ENCODE measurements at places on chromosomes 12 and 14.

GRCh38 chr12:6337958-6338433 is 3.9 kb downstream of the TNFRSF1A start:
- DNase-seq: no peak

DNA sequence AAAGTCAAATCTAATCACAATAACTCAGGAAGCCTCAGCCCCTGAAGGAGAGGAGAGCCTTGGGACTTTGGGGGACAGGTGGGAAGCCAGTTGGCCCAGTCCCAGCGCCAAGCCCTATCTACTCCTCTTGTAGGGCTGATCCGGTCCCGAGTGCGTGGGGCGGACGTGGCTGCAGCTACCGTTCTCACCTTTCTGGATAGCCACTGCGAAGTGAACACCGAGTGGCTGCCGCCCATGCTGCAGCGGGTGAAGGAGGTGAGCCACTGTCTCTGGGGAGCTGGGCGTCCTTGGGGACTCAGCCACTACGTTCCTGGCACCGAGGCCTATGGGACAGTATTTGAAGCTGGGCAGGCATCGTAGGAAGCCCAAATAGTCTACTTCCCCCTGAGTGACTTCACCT is 68.4 kb downstream of the GALNT16 start:
- DNase-seq: no peak

- no peak for DNase-seq
These were observed 164.6 kb upstream of the SLC16A7 start for GRCh38 chr12:59431266-59431665.

GRCh38 chr12:110262442-110263388 is 18.3 kb upstream of the ATP2A2 start:
- no peak for DNase-seq

DNA sequence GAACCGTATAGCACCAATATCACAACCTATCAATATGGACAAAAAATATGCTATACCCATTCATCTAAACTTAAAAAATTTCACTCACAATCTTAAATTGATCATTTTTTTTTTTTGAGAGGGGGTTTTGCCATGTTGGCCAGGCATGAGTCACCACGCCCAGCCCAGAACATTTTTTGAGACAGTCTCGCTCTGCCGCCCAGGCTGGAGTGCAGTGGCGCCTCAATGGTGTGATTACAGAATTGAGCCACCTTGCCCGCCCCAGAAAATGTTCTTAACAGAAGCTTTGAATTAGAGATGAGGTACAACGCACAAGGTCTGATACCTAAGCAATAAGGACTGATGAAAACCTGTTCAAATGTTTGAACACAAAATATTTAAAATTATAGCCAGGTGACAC is 15.8 kb upstream of the ATP5F1B start:
- DNase-seq: no peak

DNA sequence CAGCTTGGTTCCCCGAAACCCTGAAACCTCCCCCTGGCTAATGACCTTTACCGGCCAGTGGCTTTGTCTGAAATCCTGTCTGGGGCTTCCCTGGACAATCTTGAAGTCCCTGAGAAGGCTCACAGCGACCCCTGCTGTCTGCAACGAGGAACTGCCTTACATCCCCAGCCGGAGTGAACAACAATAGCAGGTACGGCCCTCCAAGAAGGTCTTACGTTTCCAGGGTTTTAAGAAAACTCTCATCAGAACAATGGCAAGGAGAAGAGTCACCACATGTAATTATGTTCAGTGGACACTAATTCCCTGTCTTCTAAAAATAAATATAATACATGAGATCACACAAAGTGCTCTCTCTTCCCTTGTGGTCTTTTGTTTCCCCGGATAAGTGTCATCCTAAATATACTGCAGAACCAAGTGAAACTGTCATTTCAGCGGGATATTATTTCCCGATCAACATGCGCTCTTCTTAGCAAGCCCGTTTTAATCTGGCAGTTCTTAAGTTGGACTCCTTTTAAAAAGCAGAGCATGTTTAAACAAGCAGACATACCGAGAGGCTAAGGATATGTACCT is 53.3 kb downstream of the RBM19 start:
- DNase-seq: peak; percentile 74

DNA sequence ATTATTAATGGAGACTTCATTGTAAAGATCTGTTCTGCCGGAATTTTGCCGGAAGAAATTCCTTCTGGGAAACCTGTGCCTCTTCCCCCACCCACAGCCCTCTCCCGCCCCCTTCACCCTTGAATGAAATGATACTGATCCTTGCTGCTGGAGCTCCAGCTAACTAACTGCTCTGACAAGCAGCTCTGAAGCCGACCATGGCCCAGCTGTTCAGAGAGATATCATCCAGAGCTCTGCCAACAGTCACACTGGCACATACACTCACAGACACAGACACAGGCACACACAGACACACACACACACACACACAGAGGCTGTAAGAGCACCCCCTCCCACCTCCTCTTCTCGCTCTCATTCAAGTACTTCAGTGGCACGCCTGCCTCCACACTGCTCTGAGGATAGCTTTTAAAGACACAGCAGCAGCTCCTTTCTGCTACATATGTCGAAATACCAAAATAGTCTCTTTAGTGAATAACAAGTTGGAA is 88.6 kb downstream of the R3HDM2 start:
- no peak for DNase-seq

- no peak for DNase-seq
These were observed 66.4 kb upstream of the MAP1LC3B2 start for GRCh38 chr12:116492703-116493324.

- no peak for DNase-seq
These were observed 62.5 kb upstream of the METAP2 start for GRCh38 chr12:95411466-95411865.

DNA sequence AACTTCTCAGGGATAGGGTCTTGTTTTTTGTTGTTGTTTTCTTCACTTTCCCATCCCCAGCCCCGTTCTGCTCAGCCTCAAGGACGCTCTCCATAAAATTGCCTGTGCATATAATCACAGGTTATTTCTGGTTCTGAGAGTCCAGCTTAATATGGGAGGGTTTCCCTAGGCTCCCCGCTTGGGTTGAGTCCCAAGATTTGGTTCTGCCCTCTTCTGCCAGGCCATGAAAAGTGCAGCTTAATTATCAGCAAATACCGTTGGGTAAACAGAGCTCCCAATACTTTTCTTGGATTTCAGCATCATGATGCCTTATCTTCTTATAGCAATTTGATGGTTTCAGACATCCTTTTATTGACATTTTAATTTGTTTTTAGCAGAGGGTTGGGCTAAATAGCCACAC is 75.6 kb downstream of the GRIN2B start:
- no peak for DNase-seq

DNA sequence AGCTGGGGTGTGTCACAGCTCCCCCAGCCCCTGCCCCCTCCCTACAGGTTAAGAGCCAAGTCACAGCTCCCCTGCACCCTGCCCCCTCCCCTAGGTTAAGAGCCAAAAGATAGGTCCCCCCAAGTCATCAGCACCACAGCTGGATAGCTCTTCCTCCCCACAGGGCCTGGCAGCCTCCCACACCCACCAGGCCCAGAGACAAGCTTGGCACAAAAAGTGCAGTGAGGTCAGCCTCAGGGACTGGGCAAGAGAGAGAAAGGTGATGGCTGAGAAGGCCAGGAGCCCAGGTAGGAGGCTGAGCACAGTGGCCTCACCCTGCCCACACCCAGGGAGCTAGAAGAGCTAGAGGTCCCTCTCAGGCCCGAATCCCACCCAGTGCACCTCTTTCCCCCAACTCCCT is 8.7 kb downstream of the ITGA7 start:
- no peak for DNase-seq

DNA sequence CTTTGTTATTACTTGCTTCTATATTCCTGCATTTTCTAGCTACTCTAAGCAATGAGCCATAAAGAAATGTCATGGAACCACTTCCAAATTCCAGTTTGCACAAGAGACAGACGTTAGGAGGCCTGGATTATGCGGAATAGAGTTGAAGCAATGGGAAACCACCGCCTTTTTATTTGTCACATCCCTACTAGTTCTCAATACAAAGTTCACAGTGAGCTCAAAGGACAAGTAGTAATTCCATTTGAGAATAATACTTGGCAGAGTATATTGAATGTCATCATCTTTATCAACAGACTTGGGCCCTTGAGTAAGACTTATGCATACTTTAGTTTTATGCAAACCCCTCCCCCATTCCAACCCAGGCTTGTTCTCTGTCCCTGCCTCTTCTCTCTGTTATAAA is 3.7 kb upstream of the SLC15A5 start:
- no peak for DNase-seq

DNA sequence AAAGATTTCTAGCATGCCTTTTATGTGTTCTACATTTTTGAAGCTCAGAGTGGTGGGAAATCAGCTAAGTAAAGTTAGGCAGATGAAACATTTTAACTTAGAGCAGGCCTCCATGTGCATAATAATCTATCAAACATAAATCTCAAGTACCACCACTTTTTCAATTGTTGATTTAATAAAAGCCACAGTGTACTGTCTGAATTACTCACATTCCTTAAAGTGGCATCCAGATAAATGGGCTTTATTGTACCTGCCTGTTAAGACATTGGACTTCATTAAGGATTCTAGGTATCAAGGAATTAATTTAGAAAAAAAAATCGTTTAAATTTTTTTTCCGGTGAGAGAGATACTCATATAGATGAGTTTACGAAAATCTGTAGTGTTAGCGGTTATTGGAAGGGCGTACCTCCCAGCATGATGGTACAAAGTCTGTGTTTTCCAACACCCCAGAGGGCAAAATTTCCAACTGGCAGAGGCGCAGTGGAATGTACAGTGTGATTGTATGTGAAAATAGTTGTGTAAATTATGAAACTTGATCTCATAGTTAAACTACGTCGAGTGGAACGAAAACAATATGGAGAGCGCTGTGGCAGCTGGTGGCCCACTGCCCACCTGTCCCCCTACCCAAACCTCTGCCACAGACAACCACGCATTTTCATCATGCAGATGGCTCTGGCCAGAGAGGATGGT is 25.0 kb downstream of the ELK3 start:
- DNase-seq: no peak

- DNase-seq: no peak
These were observed 55.9 kb downstream of the MOK start for GRCh38 chr14:102249041-102249440.

- DNase-seq: no peak
These were observed 33.6 kb downstream of the HCAR2 start for GRCh38 chr12:122669397-122670070.

DNA sequence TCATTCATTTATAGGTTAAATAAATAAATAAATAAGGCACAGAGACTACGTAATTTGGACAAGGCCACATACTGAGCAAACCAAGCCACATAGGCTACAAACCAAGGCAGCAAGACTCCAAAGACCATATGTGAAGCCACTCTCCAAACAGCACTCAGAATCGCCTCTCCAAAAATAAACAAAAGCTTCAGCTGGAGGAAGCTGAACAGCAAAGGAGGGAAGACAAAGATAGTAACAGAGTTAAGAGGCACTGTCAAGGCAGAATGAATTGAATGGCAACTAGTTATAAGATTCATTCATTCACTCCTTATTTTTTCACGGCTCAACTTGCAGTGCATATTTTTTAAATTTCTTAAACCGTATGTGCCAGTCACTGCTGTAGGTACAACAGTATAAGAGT is 200.5 kb upstream of the GRIP1 start:
- no peak for DNase-seq

DNA sequence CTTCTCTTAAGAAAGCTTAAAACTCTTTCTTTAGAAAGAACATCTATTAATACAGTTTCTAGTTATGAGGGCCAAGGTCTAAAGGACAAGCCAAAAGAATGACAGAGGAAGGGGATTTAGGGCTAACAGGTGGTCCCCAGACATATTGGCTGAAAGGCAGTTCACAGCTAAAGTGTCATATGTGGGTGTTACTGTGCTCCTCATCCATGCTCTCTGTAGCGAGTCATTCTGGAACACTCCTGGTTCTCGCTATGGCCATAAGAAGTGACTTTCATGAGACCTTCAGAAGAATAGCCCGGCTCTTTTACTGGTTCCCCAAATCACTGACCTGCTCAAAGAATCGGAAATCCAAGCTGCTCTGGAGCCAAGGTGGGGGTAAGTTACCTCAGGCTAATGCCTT is 55.0 kb downstream of the TBK1 start:
- no peak for DNase-seq

- no peak for DNase-seq
These were observed 9.8 kb downstream of the FIGNL2 start for GRCh38 chr12:51838762-51839161.

- peak; percentile 19 for DNase-seq
These were observed 37.3 kb upstream of the EML1 start for GRCh38 chr14:99755629-99756603.

DNA sequence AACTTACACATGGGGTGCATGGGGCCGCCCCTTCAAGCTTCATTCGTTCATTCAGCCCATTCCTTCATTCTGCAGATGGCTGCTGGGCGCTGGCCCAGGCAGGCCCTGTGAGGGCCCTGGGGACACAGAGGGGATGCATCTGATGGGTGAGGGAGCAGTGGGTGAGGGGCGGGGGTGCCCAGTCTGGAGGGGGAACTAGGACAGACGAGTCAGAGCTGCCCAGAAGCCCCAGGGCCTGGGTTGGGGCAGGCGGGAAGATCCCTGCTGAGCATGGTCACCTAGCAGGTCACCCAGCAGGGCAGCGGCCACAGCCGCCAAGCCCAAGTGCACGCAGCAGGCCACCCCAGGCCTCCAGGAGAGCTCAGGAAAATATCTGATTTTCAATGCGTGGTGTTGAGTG is 14.1 kb downstream of the TRMT61A start:
- DNase-seq: no peak

DNA sequence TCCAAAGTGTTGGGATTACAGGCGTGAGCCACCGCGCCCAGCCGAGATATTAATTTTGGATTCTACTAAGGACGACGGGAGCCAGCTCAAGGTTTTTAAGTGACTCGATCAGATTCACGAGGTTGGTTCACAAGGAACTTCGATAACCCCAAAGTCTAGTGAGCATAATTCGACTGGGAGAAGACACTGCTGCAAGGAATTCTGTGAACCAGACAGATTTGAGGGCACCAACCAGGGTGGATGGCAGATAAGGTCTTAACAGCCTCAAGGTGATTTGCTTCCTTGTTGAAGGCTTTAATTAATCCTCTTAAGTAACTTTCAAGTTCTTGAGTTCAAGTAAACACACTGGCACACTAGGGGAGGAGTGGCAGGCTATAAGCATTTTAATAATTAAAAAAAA is 1.1 kb upstream of the KLHDC2 start:
- DNase-seq: peak; percentile 10

DNA sequence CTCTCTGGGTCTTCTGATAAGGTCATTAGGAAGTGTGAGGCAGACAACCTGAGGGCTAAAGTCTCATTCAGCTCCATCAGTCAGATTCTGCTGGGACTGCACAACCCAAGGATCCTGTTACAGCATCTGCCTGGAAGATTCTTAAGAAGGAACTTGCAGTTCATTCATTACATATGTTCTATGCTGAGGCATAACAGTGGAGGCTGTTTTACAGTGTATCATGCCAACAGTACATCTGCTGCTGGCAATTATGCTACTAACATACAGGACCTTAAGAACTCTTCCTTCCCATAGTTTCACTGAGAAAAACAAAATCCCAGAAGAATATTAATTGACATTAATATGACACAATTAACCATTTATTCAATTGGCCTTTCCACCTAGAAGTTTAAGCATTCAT is 968.6 kb downstream of the DIO2 start:
- DNase-seq: no peak
